ENCODE measurements at places on chromosomes 1 and 21.

DNA sequence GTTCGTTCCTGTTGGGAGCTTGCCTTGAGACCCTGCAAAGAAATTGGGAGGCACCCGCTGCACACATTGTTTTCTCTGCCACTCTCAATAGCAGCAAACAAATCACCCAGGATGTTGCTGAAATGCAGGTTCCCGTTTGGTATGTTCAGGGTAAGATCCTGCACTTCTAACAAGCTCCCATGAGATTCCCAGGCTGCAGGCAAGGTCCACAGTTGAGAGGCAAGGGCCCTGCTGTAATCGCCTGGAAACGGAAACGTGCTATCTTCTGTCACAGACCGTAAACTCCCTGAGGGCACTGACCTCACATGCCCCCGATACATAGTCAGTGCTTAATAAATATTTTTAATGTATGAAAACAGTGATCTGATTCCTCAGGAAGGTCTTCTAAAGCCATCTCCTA lies 37.8 kb downstream of the XCL1 start:
- DNase-seq: no peak

GRCh38 chr1:76408303-76408702 lies 333.8 kb downstream of the ST6GALNAC3 start:
- DNase-seq: no peak

DNA sequence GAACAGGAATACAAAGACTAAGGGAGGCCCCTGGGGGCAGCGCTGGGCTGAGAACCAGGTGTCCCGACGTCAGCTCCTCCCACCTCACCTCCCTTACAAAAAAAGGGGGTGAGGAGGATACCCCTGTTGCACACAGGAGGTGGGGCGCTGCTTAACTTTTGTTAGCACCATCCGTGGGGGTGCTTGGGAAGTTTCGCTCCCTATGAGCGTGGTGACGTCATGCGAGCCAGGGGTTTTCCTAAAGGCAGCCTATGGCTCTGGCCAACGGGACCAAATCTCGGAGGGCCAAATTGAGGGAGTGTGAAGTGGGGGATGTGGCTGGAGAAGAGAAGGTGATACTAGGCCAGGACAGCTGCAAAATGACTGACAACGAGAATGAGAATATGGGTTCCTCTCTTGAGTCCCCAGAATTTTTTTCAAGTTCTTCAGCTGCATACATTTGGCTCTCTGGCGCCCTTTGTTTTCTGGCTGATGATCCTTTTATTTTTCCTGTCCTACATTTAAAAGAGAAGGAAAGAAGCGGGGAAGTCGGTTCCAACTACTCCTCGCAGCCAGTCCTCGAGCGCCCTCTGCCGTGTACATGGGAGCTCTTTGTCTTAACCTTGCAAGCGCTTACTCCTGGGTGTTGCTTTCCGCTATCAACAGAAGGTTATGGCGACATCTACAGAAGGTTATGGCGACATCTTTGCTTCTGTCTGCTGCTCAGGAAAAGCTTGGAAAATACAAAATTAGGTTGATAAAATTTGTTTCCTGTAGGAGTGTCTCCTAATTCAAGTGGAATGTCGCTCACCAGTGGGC lies 48.0 kb upstream of the ZC3H11B start:
- peak; percentile 93 for DNase-seq

DNA sequence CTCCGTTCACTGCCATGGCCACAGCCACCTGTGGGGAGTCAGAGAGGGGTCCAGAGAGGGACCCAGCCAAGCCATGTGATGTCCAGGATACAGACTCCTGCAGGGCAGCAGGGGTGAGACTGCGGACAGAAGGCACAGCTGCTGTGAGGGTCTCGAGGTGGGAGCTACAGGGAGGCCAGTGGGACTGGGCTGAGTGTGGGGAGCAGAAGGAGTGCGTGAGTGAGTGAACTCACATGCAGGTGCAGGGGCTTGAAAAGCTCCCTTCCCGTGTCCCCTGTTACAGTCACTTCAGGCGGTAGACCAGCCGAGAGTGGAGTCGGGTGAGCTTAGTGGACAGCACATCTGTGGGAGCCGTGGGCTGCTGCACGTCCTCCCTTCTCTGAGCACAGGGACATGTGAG lies 42.4 kb downstream of the S100B start:
- no peak for DNase-seq

GRCh38 chr1:229184066-229184465 lies 86.8 kb upstream of the RAB4A start:
- DNase-seq: no peak

DNA sequence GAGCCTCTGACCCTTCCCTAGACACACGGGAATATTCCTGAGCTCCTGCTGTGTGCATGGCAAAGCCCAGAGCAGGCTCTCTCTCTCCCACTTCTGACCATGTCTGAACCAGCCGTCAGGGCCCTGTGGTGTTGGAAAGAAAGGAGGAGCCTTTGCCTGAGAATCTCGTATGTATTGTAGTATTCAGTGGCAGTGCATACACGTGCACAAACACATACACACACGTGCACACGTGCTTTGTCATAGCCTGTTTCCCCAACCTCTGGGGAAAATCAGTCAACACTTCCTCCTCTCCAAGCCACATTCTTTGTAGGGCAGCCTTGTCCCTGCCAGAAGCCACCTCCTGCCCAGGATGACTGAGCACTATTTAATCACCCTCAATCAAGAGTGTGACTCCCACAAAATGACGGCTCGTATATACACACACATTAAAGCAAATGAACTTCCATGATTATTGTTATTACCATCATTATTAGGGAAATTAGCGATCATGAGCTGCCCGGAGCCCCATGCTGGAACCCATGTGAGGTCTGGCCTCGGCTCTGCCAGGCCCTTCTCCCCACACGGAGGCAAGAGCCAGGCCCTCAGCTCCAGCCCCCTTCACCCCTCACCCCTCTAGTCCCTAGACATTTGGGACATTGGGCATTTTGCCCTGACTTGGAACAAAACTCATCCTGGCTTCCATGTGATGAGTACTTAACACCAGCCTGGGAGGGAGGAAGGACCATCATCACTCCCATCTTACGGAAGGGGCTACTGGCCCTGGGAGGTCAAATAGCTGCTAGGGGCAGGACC lies 331.9 kb downstream of the NPHP4 start:
- DNase-seq: no peak

GRCh38 chr1:245880754-245881403 lies 626.2 kb downstream of the SMYD3 start:
- no peak for DNase-seq

DNA sequence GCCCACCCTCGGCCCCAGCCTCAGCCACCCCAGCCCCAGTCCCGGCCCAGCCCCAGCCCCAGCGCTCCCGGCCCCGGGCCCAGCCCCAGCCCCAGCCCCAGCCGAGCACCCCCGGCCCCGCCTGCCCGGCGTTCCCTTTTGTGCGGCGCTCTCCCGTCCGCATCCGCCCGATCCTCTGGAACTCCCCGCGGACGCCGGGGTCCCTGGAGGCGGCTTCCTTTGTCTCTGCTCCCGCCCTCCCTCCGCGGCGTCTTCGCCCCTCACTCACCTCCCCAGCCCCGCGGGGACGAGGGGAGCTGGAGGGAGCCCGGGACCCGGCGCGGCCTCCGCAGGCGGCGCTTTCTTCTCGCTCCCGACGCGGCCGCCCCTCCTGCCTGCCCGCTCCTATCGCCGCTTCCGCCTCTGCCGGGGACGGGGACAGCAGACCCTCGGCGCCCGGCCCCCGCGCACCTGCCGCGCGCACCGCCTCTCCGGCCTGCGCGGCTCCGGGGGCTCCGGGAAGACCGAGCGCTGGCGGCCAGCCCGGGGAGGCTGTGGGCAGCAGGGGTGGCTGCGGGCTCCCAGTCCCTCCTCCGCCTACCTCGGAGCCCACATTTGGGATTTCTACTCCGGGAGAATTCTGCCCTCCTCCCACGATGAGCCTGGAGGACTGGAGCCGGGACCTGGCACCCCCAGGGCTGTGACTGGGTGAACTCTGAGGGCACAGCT lies 14.0 kb downstream of the AGRN start:
- DNase-seq: no peak

- DNase-seq: no peak
These were observed 54.4 kb upstream of the BCL10 start for GRCh38 chr1:85330711-85331290.

GRCh38 chr21:34986561-34987500 lies 62.3 kb downstream of the RUNX1 start:
- DNase-seq: no peak

GRCh38 chr1:19450811-19451515 lies 34.4 kb downstream of the CAPZB start:
- DNase-seq: no peak
